ENCODE measurements at places on chromosomes 2 and 18.

DNA sequence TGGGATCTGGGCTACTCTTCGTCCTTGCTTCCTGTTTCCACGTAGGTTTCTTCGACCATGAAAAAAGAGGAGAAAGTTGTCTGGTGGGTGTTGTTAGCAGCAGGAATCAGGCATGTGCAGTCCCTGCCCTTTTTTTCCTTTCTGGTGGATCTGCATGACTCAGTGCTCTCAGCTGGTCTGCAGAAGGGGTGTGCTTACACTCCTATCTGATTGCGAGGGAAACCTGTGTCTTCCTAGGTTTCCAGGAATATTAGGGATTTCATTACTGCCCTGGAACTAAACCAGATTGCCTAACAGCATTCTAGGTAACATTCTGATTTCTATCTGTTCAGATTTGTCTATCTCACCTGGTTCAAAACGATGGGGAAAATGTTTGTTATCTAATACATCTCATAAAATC lies 174.3 kb downstream of the CCDC102B start:
- peak; percentile 17 for DNase-seq

GRCh38 chr2:15472133-15472532 lies 89.0 kb downstream of the NBAS start:
- no peak for DNase-seq

DNA sequence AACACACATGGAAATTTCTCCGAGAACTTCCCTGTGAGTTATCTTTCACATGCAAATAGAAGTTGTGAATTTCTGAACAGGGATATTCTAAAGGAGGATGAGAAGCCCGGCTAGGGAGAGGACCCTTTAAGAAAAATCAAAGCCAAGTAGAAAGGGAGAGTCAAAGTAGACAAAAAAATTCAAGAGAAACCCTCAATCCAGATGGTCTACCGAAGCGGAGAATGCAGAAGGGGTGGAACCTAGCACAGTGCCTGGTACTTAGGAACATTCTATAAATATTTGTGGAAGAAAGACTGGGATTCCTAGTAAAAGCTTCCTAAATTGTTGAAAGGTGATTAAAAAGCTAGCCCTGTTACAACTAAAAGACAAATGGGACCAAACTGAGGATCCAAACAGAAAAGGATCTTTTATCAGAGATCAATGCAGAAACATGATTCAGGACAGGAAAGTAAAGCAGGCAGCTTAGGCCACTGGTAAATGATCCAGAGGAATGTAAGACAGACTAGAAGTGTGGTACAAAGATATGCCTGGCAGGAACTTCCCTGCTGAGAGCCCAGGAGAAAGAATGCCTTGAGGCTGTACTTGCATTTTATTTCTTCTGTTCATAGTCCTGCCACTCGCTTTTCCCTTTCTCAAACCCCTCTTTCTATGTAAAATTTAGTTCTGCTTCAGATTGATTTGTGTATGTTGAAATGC lies 19.5 kb upstream of the GLS start:
- peak; percentile 58 for DNase-seq

GRCh38 chr2:54634021-54634420 lies 89.4 kb upstream of the EML6 start:
- no peak for DNase-seq

DNA sequence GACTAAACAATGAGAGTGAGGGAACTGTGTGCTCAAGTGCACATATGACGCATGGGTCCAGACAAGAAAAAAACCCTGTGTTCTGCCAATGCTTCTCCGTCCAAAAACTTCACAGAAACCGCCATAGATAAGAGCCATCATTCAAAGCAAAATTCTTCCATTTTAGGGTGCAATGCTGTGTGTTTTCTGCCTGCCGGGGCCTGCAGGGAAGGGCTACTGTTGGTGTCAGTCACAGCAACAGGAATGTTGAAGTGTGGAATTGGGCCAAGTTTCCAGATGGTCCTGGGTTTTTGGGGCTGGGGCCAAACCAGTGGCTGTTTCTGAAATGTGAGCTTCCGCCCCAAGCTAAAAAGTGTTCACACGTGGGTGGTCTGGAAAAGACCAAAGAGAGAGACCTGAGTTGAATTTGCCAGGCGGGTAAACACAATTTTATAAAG lies 677 bp upstream of the MC2R start:
- no peak for DNase-seq

DNA sequence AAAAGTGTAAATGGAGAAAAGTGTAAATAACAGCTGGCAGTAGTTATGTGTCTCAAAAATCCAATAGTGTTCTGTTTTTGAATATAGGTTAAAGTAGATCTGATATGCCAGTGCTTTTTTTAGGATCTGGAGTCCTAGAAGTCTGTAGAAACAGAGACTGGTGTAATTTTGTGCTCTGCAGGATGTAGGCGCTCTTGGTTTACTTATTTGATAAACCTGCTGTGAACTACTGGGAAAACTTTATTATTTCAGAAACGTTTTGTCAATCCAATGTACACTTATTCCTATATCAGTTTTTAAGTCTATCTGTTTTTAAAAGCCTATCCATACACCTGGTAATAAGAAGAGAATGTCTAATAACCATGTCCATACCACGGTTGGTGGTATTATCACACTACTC lies 530.8 kb upstream of the ZNF804A start:
- DNase-seq: no peak

- DNase-seq: no peak
Observed at GRCh38 chr2:8437228-8437948, 244.5 kb upstream of the ID2 start.

GRCh38 chr2:219327719-219328118 lies 4.8 kb downstream of the RESP18 start:
- no peak for DNase-seq

GRCh38 chr2:230542751-230543150 lies 126.8 kb downstream of the SP100 start:
- peak; percentile 73 for DNase-seq

GRCh38 chr2:100879296-100879695 lies 59.4 kb downstream of the NPAS2 start:
- no peak for DNase-seq

GRCh38 chr18:79438898-79439627 lies 43.3 kb downstream of the NFATC1 start:
- peak; percentile 13 for DNase-seq

- DNase-seq: no peak
Observed at GRCh38 chr2:38613126-38613848, 10.6 kb upstream of the HNRNPLL start.

- no peak for DNase-seq
Observed at GRCh38 chr2:135775420-135775819, 33.8 kb downstream of the UBXN4 start.

DNA sequence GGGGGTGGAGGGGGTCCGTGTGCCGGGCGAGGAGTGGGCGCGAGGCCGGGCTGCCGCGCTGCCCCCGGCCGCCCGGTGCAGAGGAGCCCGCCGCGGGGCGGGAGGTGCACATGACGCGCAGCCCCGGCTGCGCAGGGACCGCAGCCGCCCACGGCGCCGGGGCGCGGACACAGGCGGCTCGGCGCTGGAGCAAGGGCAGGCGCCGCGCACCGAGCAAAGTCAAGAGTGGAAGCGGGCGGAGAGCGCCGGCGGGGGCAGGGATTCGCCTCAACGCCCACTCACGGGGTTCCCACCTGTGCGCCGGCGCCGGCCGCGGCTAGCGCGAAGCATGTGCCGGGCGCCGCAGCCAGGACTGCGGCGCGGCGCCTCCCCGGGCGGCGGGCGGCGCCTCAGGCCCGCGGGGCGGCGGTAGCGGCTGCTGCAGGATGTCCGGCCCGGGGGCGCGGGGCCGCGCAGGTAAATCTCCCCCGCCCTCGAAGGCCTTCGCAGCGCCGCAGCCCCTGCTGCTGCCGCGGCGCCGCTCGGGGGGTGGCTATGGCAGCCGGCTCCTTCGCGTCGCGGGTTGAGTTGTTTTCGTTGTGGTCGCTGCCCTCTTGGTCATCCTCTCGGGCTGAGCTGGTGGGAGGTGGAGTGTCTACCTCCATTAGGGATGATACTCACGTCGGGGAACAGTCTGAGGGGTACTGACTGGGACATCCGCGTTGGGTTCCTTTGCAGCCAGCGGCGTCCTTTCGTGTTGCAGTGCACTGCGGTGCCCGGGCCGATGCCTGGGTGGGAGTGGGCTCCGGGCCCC lies 216.3 kb upstream of the DTNA start:
- no peak for DNase-seq

DNA sequence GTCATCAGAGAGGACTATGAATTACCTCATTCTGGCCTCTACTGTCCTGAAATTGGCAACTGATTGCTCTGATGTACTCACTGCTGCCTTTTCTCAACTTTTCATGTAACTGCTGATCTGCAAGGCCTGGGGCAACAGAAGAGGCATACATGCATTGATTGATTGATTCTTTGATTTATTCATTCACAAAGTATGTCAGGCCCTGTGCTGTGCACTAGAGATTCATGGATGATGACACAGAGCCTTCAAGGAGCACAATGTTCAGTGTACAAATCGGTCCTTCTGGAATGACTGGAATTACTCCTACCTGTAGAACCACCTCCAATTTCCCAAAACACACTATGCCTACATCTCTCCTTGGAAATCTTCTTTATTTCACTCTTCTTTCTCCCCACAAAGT lies 111.3 kb downstream of the LRATD1 start:
- DNase-seq: no peak

DNA sequence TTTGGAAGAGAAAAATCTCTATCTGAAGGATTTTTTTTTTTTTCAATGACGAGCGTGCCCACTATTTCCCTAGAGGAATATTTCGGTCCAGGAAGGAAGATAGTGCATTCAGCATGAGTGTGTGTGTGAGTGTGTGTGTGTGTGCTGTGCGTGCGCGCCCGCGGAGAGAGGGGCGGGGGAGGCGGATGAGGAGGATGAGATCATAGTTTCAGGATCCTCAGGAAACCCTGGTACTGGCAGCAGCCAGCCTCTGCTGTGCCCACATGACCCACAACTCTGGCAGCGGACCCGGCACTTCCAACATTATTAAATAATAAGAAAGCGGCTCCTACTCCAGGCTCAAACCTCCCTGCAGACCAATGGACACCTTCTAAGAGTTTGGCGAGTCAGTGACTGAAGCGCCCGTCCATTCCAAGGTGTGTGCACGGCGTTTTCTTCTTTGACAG lies 217.0 kb upstream of the DTNA start:
- DNase-seq: peak; percentile 74

GRCh38 chr2:50126845-50127244 lies 905.1 kb downstream of the NRXN1 start:
- DNase-seq: no peak

GRCh38 chr18:34740101-34740500 lies 30.0 kb downstream of the DTNA start:
- DNase-seq: no peak

- DNase-seq: peak; percentile 90
Observed at GRCh38 chr18:67266246-67267237, 250.0 kb downstream of the DSEL start.

- DNase-seq: no peak
Observed at GRCh38 chr18:42882122-42882521, 233.4 kb downstream of the RIT2 start.

- DNase-seq: no peak
Observed at GRCh38 chr2:6810961-6811360, 54.7 kb downstream of the CMPK2 start.

GRCh38 chr2:56811401-56811800 lies 627.6 kb downstream of the CCDC85A start:
- no peak for DNase-seq

- no peak for DNase-seq
Observed at GRCh38 chr2:239821694-239822075, 203.5 kb downstream of the NDUFA10 start.

- DNase-seq: no peak
Observed at GRCh38 chr2:86382108-86382507, 44.7 kb upstream of the REEP1 start.

GRCh38 chr2:60628026-60628425 lies 74.6 kb upstream of the BCL11A start:
- DNase-seq: no peak

DNA sequence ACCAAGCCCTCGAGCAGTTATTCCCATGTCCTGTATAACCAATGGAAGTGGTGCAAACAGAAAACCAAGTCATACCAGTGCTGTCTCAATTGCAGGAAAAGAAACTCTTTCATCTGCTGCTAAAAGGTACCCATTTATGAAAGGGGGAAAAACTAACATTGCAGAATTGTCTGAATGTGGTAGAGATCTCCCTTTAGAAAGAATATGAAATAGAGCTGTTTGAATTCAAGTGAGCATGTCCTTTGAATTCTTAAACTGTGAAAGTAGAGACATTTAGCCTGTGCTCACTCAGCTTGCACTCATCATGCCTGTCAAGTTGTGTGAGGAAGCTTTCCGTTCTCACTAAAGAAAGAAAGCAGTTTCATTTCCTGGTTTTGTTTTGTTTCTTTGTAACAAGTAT lies 87.4 kb downstream of the EML4 start:
- peak; percentile 13 for DNase-seq

DNA sequence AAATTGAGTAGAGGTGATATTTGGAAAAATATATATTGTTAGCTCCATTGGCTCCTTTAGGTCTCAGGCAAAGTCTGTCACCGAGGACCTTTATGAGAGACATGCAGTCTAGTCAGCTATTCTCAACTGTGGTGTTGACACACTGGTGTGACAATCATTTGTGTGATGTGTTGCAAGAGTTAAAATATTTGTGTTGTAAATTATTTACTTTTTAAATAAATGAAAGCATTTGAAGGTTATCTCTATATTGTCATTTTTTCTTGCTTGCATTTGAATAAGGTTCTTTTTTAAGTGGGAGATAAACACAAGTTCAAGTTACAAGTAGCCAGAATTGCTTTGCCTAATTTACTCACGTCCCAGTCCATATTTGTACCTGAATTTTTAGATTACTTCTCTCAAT lies 4.3 kb downstream of the REL start:
- DNase-seq: no peak

DNA sequence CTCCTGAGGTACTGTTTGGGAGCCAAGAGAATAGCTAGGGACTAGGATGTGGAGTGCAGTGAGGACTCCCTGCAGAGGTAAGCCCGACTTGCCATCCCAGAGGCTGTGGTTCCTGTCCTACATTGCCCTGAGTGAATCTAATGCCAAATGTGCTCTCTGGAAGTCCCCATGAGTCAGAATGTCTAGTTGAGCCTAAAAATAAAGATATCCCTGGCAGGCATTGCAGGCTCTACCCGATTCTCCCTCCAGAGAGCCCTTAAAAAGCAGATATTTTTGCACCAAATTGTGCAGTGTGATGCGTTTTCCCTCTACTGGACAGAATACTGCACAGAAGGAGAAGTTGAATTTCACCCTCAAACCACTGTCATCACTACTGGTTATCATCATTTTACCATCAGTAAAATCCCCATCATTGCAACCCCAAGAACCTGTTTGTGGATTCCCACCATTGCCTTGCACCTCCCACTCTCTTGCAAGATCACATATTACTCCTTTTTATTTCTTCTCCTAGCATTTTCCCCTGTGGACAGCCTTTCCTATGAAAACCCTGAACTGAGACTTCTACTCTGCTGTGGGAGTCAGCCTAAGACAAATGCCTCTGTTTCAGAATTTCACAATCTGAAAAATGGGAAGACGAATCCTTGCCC lies 98.0 kb downstream of the MARCHF4 start:
- DNase-seq: no peak

- no peak for DNase-seq
Observed at GRCh38 chr2:207252416-207252815, 86.7 kb upstream of the KLF7 start.

DNA sequence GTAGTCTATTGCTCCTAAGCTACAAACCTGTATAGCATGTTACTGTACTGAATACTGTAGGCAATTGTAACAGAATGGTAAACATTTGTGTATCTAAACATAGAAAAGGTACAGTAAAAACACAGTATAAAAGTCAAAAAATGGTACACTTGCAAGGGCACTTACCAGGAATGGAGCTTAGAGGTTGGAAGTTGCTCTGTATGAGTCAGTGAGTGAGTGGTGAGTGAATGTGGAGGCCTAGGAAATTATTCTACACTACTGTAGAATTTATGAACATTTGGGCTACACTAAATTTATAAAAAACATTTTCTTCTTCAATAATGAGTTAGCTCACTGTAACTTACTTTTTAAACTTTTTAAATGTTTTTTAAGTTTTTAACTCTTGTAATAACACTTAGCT lies 19.0 kb downstream of the NABP1 start:
- peak; percentile 33 for DNase-seq

Data from cardiac fibroblast (primary cell).